Activated T-cell treated with anti-CD3 and anti-CD28 coated beads, Interleukin-2, amount 50 U/mL, for 24 hours (primary cell): ENCODE measurements at places on chromosomes 1 and 21.

DNA sequence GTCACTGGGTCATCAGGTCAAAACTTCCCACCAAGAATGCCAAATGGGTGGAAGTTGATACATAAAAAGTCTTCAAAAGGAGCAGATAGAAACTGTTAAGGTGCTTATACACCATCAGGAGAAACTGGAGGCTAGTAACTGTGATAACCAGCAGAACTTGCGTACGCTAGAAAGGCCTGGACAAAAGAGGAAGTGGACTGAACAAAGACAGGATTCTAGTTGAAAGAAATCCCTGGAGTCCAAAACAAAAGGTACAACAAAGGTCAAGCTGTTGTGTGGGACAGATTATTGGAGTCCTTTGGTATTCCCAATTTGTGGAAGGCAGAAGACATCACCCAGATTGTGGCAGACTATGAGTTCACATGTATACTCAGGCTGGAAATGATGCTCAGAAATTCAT, 215.8 kb upstream of the PBX1 start:
- no peak for DNase-seq

- no peak for DNase-seq
These were observed 68.7 kb downstream of the KCNN3 start for GRCh38 chr1:154801234-154802011.

DNA sequence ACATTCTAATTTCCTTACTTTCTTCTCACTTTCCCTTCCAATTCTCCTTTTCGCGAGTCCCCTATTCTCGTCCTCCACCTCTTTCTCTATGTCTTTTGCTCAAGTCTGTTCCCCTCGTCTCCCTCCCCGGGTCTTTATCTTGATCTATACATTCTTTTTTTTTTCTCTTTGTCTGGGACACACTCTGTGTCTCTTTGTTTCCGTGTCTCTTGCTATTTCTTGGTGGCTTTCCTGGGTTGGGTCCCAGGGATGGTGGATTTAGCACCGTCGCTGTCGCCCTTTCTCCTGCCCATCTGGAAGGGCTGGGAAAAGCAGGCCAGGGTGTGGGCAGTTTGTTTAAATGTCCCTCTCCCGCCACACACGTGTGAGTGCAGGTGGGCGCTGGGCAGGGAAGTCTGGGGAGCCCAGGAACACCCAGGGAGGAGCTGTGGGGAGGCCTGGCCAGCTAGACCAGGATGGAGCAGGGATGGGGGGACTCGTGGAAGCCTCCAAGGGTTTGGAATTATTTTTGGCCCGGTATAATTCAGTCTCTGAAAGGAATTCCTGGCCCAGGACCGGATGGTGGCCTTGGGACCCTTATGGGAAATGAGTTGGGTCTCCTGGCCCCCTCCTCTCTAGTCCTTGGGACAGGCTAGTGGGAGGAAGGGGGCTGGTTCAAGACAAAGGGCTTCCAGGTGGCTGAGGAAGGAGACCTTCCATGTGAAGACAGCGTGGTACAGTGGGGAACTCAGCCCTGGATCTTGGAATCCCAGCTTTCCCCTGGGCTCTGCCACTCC, 9.5 kb upstream of the ID3 start:
- no peak for DNase-seq

- DNase-seq, result peak; percentile 84
These were observed at the start of gene CDC14A for GRCh38 chr1:100352267-100353070. TSS of gene CDC14A (plus strand) at chr1:100352506. CDS start at chr1:100352955, 449 bp downstream.

DNA sequence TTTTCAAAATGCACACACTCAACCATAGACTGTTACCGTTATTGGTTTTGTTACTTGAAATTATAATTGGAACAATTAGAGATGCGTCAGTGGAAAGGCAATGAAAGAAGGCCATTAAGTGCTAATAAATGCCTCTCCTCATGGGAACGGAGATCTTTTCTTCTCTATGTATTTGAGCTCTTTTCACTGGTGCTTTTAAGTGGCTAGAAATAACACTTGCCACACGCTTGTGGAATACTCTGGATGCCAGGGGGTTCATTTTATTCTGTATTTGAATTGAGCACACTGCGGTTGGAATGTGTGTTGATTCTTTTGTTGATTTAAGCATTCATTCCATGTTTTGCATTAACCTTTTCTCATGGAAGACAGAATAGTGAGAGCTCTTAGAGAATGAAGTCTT, 68.4 kb downstream of the DNM3 start:
- no peak for DNase-seq

DNA sequence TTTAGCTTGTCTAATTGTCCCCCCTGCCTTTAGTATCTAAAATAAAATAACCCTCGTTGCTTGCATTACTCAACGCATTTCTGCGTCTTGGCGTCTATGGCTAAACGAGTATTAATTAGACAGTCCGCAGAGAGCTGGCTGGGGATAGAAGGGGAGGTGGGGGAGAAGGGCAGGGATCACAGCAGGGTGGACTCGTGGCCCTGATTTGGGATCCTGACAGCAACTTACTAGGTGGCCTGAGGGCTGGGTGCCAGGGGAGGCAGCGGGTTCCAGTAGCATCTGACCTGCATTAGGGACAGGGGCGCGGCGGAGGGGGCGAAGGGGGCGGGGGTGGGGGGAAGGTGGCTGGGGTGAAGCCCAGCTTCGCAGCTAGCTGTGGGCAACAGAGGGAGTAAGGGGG, 1.1 kb upstream of the BACE2 start:
- DNase-seq, result no peak

GRCh38 chr1:219385787-219386427, 212.2 kb downstream of the LYPLAL1 start:
- DNase-seq, result no peak

DNA sequence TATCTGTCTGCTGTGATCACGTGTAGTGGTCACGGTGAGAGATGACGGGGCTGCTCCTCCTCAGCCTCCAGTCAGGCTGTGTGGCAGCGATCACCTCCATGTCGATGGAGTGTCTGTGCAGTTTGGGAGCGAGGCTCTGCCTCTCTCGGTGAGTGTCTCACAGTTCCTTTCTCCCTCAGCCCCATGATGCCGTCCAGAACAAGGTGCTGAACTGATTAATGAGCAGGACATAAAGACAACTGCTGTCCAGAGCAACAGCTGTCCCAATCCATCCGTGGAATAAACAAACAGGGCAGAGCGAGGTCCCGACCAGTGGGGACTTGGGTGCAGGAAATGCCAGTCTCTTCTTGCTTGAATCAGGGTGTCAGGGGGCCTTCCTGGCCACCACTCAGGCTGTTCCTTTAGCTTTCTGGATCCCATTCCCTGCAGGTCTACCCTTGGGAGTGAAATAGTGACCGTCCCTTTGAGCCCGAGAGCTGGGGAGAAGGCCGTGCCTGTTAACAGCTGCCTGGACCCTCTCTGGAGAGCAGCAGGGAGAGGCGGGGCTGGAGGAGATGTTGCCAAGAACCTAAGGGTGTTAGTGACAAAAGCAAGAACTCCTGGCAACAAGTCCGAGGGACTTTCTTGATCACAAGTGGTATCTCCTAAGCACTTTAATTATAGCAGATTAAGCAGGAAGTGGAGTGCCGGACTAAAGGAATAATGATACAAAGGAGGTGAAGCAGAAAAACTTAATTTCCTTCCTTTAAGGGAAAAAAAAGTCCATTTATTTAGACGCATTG, 443.9 kb downstream of the KIF26B start:
- DNase-seq, result no peak

DNA sequence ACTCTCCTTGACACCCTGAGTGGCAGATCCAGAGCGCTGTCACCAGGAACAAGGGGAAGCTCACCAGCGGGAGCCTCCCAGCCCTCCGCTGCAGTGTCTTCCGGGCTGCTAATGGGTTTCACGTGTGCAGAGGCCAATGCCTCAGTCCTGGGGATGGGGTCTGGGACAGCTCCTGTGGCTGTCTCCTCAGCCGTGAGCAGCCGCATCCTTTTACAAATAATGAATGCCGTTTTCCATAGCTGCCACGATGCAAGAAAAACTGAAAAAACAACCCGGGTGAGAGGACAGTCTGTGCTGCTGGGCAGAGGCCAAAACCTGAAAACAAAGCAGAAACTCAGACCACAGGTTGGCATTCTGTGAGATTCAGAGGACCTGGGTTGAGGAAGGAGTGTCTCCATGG, 212.2 kb upstream of the RAB4A start:
- DNase-seq, result no peak

DNA sequence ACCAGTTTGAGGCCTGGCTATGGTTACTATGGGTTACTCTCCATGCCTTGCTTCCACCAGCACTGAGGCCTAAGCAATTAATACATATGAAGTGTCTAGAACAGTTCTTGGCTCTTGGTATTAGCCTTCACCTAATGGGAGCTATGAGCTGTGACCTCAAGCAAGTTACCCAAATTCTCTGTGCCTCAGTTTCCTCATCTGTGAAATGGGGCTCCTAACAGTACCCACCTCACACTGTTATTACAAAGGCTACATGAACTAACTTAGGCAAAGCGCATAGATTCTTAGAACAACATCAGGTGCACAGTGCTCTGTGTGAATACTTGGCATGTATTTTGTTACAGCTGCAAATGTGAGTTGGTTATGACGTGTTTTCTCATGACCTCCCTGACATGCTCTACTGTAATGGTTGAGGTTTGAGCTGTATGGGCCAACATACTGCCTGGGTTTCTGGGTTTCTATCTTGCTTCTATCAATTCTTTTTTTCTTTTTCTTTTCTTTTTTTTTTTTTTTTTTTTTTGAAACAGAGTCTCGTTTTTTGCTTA, 26.5 kb downstream of the CDCP2 start:
- no peak for DNase-seq

- no peak for DNase-seq
These were observed 101.4 kb downstream of the PLXNA2 start for GRCh38 chr1:208142590-208143382.

DNA sequence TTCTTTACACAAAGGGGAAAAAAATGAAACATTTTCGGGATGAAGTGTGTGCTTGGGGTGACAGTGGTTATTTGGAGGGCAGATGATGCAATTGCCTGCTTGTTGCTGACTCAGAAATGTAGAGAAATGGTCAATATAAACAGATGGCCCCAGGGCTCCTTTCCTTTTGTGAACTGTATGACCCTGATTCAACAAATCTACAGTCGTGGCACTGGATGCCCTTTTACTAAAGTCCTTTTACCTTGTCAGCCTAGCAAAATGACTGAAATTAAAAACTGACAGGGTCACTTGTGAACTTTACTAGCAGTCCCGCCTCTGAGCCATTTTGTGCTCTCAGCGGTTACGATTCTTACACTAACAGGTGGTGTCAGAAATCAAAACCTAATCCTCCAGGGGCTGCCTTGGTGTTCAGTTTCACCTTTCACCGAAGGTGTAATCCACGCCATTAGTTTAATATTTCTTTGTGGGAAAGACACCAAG, 49.8 kb downstream of the GREM2 start:
- no peak for DNase-seq

- peak; percentile 72 for DNase-seq
These were observed 65.4 kb downstream of the RUNX1 start for GRCh38 chr21:34983680-34984086.

DNA sequence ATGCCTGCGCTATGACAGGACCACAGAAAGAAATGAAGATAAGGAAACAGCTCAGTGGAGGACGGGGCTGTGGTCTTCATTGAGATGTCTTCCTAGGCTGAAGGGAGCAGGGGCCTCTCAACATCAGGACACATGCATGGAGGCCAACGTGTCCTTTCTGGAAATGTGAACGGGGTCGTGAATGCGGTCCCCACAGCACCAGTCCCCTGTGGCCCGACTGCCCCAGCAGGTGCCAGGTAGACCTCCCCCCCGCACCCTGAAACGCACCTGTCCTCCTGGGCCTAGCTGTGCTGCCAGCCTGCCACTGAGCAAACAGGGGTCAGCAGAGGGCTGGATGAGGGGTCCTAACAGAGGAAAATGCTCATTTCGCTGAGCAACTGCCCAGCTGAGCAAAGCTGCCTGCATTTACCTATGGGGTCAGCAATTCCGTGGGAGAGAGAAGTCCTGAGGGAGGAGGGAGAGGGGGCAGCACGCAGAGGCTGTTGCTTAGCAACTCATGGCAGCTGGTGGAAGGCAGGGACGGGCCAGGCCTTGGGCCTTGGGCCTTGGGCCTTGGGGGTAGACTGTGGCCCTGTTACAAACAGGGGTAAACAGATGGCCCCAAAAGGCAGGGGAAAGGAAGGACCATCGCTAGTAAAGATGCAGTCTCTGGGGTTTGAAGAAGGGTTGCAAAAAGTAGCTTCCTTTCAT, 77.4 kb downstream of the NPHP4 start:
- DNase-seq, result no peak

DNA sequence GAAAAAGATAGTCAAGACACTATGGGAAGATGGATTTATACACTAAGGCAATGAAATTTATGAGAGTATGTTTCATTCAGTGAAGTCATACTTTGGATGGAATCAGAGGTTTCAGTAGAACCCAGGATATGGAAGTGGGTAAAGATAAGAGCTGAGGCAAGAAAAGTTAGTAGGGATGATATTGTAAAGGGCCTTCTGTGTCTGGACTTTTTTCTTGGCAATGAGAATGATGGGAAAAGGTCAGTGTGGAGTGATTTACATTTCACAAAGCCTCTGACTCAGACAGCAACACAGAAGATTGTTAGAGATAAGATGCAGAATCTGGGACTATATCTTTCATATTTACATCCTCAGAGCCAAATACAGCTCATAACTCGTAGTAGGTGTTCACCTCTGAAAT, 32.1 kb downstream of the SH3BGR start:
- DNase-seq, result no peak

GRCh38 chr21:44475266-44475845, 20.0 kb downstream of the LRRC3 start:
- no peak for DNase-seq

- no peak for DNase-seq
These were observed 568.2 kb upstream of the ZP4 start for GRCh38 chr1:238458899-238459298.

DNA sequence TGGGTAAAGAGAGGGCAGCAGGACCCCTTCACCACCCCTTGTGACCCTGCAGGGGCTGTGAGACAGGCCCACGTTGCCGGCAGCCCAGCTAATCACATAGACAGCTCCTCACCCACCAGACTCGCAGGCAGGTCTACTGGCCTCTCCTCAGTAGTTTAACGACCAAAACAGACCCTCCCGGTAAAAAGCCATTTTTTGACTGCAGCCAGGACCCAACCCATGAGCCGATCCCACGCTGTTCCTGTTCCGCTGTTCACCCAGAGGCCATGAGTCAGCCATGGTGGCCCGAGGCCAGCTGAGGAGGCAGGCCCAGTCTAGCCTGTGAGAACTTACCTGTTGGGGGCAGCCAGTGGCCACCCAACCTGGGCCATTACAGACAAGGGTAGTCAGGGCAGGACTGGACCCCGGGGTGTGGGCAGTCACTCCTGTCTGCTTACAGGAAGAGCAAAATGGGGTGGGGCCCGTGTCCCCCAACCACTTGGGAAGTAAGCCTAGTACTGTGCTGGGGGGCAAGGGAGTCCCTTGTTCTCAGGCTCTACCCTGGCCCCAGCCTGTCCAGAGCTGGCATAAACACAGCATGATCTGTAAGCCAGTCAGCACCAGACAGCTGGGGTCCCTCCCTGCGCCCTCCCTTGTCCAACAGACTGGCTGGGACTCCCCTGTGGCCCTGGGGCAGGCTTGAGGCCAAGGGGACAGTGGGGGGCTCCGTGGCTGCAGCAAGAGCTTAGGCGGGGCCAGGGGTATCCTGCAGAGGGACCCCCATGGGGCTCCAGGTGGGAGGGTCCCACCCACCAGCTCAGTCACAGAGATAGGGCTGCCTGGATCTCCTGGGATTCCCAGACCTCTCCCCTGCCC, 61.9 kb downstream of the WNT9A start:
- peak; percentile 38 for DNase-seq

GRCh38 chr1:94522304-94522703, 19.3 kb downstream of the F3 start:
- no peak for DNase-seq
